ENCODE measurements at places on chromosomes 5 and 9.

GRCh38 chr5:157820593-157821252 is 38.2 kb downstream of the CLINT1 start:
- no peak for DNase-seq

GRCh38 chr9:86733929-86734328 is 213.4 kb downstream of the GAS1 start:
- no peak for DNase-seq

DNA sequence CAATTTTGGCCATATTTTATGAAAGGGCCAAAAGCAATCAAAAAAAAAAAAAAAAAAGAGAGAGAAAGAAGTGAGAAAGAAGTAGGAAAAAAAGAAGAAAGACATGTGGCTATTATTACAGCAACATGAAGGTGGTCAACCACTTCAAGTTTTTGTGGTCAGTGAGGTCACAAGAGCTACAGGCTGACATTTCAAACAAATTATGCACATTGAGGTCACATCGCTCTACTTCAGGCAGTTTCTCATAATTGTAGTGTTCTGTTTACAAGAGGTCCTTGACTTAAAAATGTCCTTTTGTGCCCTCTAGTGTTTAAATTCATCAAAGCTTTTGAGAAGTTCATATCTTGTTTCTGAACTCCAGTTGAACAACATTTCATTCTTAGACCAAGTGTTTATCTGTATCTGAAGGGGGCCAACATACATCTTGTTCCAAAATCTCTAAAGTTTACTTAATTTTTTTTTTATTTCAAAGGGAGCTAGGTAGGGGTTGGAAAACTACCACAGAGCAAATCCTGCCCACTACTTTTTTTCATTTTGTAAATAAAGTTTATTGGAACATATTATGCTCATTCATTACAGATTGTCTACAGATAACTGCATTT is 513.1 kb downstream of the PDE4D start:
- no peak for DNase-seq

DNA sequence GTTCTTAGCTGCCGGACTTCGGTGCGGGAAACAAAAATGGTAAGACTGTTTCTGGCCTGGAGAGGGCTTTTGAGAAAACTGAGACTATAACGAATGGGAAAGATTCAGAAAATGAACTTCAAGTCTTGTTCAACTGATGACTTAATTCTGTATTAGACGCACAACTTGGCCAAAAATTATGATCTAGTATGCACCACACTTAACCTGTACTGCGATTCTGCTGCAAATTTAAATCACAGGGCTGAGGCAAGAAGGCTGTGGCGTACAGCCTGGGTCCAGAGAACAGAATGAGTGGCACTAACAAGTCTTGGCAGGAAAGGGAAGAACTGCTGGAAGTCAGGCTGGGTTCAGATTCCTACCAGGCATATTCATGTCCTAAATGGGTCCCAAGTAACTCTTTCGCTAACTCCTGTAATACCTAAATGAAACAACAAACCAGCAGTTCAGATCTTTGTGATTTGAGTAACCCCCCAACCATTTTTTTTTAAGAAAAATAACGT is 781 bp upstream of the COL23A1 start:
- DNase-seq = no peak

DNA sequence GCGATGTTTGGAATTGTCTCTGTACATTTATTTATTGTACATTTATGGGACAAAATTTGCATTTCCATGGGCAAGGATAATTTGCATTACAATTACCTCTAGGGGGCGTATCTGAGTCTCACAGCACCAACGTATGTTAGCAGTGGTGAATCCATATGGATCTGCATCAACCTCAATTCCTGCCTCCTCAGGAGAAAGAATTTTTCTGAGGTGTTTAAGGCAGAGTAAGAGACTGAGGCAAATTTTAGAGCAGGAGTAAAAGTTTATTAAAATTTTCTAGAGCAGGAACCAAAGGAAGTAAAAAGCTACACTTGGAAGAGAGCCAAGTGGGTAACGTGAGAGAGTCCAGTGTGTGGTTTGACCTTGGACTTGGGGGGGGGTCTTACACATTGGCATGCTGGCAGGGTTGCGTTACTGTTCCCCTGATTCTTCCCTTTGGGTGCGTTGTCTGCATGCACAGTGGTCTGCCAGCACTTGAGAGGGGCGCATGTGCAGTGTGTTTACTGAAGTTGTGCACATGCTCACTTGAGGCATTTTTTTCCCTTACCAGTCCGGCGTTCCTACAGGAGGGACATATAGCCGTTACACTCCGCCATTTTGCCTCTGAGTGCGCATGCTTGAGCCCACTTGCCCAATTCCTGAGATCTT is 21.0 kb upstream of the RAB14 start:
- DNase-seq = no peak

GRCh38 chr9:4290427-4290837 is 9.4 kb downstream of the GLIS3 start:
- no peak for DNase-seq
